ENCODE measurements at places on chromosomes 11 and 22.
A peak's percentile ranks its signal among the peaks of the same experiment; 100 is the strongest.

DNA sequence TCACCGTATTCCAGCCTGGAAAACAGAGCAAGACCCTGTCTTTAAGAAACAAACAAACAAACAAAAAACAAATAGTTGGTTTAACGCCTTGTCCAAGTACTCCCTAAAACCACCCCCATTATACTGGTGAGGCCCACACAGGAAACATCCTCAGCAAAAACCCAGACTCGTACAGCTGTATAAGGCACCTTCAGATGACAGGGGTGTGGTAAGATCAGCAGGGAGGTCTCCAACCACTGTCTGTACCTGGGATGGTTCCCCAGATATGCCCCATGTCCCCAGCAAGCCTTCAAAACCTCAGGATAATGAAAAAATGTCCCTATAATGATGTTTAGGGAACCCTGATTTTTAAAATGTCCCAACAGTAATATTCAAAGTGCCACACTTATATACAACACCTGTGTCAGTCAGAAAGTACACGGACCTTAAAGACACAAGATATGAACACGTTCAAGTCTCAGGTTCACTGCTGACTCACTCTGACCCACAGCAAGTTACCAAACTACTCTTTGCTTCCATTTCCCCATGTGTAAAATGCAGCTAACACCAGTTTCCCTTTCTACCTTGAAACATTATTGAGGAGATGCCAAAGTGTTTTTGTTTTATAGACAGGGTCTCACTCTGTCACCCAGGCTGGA lies 9.3 kb downstream of the SF3A1 start:
- DNase-seq, result no peak

GRCh38 chr11:8099291-8099899 lies 18.4 kb downstream of the TUB start:
- DNase-seq, result peak; percentile 60

DNA sequence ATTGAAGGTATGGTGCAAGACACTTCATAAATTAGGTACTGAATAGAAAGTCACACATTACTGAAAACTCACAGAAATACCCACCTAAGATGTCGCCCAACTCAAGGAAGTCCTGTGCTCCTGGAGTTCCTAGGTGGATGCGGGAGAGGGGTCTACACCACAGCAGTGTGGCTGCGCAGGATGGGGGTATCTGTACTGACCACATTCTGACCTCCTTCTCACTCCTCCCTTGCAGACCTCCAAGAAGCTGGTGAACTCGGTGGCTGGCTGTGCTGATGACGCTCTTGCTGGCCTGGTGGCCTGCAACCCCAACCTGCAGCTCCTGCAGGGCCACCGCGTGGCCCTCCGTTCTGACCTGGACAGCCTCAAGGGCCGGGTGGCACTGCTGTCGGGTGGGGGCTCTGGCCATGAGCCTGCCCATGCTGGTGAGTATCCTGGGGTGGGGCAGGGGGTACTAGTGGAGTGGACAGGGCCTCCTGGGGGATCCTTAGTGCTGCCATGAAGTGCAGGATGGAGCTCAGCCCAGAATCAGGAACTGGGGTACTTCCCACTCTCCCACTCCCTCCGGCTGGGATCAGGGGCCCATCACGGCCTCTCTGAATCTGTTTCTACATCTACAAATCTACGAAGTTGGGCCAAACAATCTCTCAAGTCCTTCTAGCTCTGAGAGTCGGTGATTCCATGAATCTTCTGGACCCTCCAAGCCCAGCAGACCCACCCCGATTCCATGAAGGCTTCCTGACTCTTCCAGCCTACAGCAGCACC lies 4.9 kb downstream of the TKFC start:
- DNase-seq, result no peak

GRCh38 chr11:68569357-68569756 lies 108.8 kb downstream of the PPP6R3 start:
- no peak for DNase-seq

- DNase-seq, result no peak
Measured at GRCh38 chr22:45090497-45090910, 73.2 kb upstream of the NUP50 start.

GRCh38 chr11:2541881-2542361 lies 97.1 kb downstream of the KCNQ1 start:
- no peak for DNase-seq

- DNase-seq, result no peak
Measured at GRCh38 chr11:72684236-72684912, 10.2 kb upstream of the PDE2A start.

DNA sequence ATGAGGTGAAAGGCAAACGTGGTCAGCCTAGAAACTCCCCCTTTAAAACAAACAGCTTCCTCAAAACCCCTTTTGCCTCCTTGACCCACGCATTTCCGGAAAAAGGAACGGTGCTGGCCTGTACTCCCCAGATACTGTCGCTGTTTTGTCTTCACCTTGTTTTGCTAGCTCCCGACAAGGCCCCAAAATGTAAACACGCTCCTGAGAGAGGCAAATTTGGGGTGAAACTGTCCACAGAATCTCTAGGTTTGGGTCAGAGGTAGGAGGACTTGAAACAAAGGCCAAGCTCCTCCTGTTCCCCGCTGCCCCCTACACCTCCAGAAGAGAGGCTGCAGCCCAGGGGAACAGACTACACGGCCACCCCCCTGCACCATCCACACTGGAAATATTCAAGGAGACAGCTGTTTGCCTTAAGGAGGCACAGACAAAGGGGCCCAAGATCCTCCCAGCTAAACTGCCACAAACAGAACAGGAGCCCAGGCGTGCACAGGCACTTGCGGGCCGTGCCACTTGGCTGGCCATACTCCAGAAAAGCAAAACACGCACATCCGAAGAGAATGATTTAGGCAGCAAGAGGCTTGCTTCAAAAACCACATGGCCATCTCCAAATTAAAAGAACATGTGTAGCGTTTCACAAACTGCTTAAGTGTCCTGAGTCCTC lies 160.5 kb upstream of the GRK3 start:
- no peak for DNase-seq

GRCh38 chr11:86933891-86934581 lies 21.2 kb downstream of the FZD4 start:
- no peak for DNase-seq

- DNase-seq, result no peak
Measured at GRCh38 chr11:124623861-124624525, 1.3 kb downstream of the TBRG1 start.

GRCh38 chr11:1303126-1303821 lies 6.2 kb downstream of the TOLLIP start:
- no peak for DNase-seq

DNA sequence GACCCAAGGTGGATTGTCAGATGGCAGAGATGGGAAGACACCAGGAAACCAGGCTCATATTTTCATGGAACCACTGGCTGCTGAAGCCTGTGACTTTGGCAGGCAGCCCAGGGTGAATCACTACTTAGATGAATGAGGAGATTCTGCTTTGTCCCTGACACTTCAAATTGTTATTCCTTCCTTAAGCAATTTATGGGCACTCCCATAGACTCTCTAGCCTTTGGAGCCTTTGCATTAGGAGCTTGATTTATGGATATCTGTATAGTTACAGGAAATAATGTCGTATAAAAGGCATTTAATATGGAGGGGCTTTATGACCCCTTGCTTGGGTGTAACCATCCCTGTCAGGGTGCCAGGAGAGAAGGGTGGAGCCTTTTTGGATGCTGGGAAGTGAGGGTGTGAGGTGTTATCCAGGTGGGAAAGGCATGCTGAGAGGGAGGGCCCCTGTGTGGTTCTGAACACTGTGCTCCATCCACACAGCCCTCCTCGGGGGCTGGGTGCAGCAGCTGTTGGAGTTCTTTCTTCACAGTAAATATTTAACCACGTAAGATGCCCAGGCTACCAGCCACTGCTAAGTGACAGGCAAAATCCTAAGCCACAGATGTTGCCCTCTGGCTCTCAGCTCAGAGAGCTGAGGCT lies 35.3 kb downstream of the IL18 start:
- DNase-seq, result no peak

- DNase-seq, result no peak
Measured at GRCh38 chr11:118618991-118619375, 11.6 kb downstream of the PHLDB1 start.

GRCh38 chr22:25692397-25693267 lies 49.4 kb upstream of the MYO18B start:
- no peak for DNase-seq

DNA sequence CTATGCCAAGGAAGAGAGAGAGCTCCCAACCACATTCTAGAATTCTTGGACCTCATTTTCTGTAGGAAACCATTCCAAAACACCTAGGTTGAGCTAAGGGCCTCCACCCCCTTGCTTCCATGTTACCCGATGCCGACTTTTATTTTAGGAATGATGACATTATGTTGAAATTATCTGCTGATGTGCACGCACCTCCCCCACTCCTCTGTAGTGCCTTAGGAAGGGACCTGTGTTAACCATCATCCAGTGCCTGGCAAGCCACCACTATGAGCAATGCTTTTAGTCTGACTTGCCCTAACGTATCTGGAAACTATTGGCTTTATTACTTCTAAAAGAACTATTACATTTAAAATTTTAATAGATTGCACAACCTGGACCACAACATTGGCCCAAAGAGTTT lies 42.1 kb downstream of the NCAPD3 start:
- DNase-seq, result no peak

DNA sequence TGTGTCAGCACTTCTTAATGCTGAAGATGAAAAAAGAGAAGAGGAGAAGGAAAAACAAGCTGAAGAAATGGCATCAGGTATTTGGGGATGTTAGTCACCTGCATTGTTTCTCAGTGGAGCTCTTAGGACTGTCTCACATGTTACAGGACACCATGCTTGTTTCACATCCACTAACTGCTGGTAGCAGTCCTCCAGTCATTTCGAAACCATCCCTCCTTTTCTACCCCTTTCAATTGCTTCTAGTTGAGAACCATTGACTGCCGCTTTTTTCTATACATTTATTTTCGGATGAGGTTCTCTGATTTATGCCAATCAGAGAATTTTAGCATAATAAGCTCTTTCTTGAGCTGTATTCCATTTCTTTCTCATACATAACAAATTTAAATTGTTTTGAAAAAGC lies 21.5 kb downstream of the BIRC2 start:
- no peak for DNase-seq

GRCh38 chr11:66315921-66316811 lies 678 bp downstream of the CD248 start:
- no peak for DNase-seq
